ENCODE measurements at places on chromosomes 7 and 10.

DNA sequence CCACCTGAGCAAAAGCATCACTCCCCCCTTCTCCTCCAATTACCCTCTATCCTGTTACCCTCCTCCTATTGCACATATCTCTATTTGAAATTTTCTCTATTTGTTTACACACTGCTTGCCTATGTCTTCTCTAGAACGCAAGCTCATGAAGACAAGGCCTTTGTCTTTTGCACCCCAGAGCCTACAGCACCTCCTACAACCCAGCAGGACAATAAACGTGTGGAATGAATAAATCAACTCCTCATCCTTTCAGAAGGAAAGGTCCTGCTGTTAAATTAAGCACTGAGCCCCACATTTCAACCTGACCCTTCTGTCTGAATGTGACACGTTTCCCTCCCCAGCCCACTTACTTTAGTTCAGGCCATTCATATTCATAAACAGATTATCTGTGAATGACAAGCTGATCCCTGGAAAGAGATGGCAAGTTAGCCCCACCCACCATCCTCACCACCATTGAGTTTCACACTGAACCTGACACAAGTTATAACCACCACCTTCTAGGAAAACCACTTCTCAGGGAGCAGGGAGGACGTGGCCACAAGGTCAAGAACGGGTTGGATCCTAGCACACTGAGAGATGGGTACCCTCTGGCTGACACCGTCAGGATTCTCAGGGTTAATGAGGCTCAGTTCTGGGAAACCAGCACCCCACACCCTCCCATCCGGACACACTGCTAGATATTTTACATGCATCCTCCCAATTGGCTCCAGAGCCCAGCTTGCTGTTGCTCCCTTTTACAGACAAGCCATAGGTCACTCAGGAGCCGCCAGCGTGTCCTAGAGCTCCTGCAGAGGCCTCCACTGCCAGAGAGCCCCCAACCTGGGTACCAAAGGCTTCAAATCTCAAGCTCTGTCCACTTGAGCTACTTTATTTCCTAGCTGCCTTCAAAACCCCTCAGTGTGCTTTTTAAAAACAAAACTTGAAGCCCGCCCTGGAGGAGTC lies 934 bp downstream of the PRTFDC1 start:
- peak; percentile 60 for DNase-seq

DNA sequence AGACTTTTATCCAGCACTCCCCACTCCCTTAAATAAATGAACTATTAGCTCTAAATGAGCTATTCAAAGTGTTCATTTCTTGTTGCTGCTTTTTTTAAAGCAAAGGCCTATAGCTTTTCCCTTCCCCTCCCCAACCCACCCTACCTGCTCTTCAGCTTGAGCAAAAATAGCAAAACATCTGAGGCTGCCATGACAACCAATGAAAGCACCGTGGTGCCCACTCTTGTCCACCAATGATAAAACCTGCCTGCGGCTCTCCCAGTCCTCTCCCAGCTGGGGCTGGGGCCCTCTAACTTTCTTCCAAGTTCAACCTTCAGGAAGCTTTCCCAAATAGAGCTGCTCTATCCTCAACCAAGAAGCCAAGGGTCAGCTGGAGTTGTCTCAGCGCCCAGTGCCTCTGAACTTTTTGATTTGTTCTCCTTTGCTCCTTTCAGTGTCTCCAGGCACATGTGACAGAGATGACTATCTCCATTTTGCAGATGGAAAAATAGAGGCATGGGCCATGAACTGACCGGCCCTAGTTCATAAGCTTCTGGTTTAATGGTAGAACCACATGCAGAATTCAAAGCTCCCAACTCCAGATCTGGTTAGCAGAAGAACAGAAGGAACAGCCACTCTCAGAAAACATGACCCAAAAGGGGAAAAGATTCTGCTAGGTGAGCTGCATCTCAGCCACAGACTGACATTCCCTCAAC lies 47.7 kb downstream of the PIK3AP1 start:
- DNase-seq, result no peak

DNA sequence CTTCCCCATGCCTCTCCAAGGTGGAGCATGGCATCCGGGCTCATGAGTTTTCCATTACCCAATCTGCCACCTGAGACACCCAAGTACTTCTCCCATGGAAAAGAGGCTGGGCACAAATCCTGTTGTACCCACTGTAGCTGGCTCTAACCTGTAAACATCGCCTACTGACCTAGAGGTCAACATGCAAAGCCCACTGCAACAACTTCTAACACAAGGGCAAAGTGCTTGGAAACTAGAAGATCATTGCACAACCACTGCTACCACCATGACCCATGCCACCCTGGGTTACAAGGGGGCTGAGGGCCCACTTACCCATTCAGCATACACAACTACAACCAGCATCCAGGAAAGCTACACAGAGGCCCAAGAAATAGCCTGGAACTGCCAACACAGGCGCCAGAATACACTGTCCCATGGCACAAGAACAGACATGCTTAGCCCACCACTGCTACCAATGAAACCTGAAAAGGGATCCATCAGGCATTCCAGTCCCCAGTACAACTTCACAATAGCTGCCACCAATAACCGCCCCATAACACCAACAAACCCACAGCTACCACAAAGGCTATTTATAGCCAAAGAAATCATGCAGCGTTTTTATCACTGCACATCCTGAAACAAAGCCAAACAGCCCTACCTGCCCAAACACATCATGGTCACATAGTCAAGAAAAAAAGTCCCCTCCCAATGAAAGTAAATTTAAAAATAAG lies 63.4 kb downstream of the RNF32 start:
- DNase-seq, result no peak

DNA sequence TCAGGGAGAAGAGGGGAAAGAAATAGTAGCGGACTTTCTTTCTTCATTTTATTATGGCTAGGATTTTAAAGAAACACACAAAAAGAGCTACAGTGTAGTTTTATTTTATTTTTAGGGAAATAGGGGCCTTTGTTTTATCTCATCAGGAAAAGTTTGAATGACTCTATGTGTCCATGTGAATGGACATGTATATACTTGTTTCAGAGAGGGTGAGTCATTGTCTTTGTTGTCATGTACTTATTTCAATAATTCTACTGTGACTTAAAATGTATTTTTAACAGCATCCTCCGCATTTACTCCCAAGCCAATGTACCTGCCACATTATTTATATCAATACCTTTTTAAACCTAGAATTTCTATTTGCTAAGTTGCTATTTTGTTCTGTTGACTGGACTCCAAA lies 569.5 kb downstream of the SORCS3 start:
- no peak for DNase-seq
